ENCODE measurements at places on chromosomes 1 and 21. TPM values are rescaled to one million over a fixed set of nuclear protein-coding genes. Genes with fewer than 3 reads are reported as not detected.
A peak's percentile ranks its signal among the peaks of the same experiment; 100 is the strongest.

- H3K36me3 ChIP-seq: peaks cover 8% of the 10 kb centered on the region
- H3K27ac ChIP-seq: no peak overlapping the region
- peaks cover 86% of the 10 kb centered on the region for H3K4me1 ChIP-seq
- H3K4me3 ChIP-seq: no peak overlapping the region
Observed at GRCh38 chr1:8416881-8417280, 99.0 kb downstream of the SLC45A1 start.

DNA sequence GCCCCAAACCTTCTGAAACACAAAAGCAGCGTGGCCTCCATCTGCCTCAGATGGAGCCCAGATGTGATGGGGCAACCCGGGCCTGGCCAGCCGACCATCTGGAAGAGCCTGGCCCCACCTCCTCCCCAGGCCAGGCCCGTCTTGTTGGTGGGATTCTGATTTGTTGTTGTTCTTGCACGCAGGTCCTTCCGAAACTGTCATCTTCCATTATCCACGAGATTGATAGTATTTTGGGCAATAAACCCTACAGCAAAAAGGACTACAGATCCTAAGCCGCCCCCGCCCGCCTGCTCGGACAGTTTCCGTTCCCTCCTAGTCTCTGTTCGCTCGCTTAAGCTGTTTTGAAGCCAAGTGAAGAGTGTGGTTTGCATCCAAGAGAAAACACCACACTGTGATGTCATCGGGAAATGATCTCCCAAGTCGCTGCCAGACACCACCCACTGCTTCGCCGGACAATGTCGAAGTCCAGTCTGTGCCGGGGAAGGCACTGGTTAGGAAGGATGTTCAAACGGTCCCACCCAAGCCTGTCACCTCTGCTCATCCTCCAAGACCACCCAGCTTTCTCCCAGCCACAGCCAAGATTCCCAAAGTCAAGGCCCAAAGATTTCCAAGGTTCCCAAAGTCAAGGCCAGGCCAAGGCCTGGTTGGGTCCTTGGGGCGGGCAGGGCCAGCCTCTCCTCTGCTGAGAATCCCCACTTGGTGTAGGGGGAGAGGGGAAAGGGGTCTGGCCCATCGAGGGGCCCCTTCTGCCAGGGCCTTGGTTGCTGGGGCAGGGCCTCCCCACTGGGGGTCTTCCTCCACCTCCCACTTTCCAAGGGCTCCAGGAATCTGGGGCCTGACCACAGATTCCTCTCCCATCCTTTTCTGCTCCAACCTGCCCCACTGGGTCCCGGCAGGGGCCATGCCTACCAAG lies 52.9 kb downstream of the KCNAB2 start:
- H3K4me1 ChIP-seq: no peaks in the 10 kb centered on the region
- no peak overlapping the region for H3K27ac ChIP-seq
- H3K36me3 ChIP-seq: peaks cover 10% of the 10 kb centered on the region
- no peaks in the 10 kb centered on the region for H3K27me3 ChIP-seq
- no peak for DNase-seq
- H3K4me3 ChIP-seq: no peak overlapping the region

DNA sequence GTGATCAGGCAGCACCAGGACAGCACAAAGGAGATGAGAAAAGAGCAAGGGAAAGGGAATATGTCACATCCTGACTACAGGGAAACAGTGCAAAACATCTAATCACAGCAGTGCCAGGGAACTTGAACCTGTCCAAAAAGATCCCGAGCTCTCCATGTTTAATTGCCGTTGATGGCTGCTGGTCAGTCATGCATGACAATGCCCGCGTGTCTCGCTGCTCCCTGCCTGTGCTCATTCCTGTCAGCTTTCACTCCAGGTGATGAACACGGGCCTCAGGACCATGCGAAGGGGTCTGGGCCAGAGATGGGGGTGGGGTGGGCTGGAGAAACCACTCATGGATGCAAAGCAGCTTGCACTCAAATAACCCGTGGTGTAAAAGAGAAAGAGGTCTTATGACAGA lies 287.0 kb downstream of the GPATCH2 start:
- H3K27ac ChIP-seq: no peak overlapping the region
- H3K36me3 ChIP-seq: no peaks in the 10 kb centered on the region
- no peak for DNase-seq
- H3K27me3 ChIP-seq: no peaks in the 10 kb centered on the region
- no peaks in the 10 kb centered on the region for H3K4me1 ChIP-seq

DNA sequence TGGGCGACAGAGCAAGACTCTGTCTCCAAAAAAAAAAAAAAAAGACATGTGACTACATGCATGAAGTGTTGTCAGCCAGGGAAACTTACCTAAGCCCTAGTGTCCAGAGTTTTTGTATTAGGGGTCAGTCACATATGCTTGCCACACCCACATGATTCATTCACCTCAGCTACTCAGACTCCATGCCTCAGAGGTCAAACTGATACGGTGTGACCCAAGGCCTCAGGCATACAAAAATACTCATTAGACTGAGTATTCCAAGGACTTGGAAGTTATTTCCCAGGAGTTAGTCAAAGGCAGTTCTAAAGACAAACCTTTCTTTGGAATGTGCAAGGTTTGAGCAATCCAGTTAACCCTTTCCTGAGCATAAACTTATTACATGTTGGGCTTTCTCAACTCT lies 6.3 kb upstream of the TRIM33 start:
- no peak for DNase-seq
- no peak overlapping the region for H3K4me3 ChIP-seq
- H3K36me3 ChIP-seq: no peaks in the 10 kb centered on the region
- no peaks in the 10 kb centered on the region for H3K27me3 ChIP-seq

DNA sequence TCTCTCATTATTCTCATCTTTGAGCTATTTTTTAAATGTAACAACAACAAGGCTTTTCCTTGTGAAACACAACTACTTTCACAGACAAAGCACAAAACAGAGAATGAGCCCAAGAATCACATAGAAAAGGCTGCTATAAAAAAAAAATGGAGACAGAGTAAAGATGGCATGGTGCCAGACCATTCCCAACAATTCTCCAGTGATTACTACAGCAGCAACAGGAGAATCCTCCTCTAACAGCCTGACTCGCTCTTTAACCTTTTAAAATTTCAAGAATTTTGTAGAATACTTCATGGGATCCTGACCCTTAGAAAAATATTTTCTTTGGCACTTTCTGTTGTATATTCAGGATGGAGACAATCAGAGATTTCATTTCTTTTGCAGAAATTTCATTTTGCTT lies 3.8 kb upstream of the BCAS2 start:
- H3K27me3 ChIP-seq: no peaks in the 10 kb centered on the region
- no peaks in the 10 kb centered on the region for H3K36me3 ChIP-seq
- no peak for DNase-seq

DNA sequence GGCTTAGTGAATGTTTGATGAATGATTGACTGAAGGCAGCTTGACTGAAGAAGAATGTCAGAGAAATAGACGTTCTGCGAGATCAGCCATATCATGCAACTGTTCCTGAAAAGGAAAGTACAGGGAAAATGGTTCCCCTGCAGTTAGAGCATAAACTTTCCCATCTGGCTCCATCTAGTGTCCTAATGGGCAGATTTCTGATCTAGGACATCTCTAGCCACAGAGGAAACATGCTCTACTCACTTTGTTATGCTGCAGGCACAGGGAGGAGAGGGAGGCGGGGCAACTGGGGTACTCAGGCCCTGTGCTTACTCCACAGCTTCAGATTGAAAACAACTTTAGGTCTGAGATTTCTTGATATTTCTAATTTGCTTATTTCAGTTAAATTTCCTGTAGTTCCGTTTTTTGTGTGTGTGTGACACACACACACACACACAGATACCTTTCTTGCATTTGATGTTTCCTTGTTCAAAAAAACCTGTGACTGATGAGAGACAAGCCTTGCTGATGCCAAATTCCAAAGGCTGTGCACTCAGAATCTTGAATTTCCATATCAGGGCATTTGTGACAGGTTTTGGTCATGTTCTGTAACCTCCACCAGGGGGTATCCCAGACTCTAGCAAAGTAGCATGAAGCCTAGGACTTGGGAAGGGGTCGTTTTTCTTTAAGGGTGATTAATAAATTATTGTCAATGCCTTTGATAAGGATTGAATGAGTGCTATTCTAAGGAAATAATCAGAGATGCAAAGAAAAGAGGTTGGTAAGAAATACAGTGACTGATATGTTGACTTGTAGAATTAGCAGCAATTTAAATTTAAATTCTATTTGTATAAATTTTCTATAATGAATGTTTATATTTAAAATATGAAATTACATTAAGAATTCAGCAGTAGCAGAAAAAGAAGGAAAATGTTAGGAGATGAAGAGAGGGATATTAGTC lies 139.7 kb upstream of the BEND5 start:
- no peaks in the 10 kb centered on the region for H3K27me3 ChIP-seq
- DNase-seq: no peak
- no peaks in the 10 kb centered on the region for H3K36me3 ChIP-seq
- H3K27ac ChIP-seq: no peak overlapping the region
- no peaks in the 10 kb centered on the region for H3K4me1 ChIP-seq

- H3K27me3 ChIP-seq: no peaks in the 10 kb centered on the region
- no peak overlapping the region for H3K4me3 ChIP-seq
- H3K4me1 ChIP-seq: no peaks in the 10 kb centered on the region
- DNase-seq: no peak
- H3K27ac ChIP-seq: no peak overlapping the region
- H3K36me3 ChIP-seq: no peaks in the 10 kb centered on the region
Observed at GRCh38 chr1:57553666-57554065, 129.8 kb upstream of the DAB1 start.

GRCh38 chr1:40837601-40838000 lies 24.6 kb downstream of the CITED4 start:
- no peaks in the 10 kb centered on the region for H3K27me3 ChIP-seq
- H3K4me1 ChIP-seq: peaks cover 15% of the 10 kb centered on the region
- H3K4me3 ChIP-seq: no peak overlapping the region
- H3K27ac ChIP-seq: no peak overlapping the region
- DNase-seq: no peak

DNA sequence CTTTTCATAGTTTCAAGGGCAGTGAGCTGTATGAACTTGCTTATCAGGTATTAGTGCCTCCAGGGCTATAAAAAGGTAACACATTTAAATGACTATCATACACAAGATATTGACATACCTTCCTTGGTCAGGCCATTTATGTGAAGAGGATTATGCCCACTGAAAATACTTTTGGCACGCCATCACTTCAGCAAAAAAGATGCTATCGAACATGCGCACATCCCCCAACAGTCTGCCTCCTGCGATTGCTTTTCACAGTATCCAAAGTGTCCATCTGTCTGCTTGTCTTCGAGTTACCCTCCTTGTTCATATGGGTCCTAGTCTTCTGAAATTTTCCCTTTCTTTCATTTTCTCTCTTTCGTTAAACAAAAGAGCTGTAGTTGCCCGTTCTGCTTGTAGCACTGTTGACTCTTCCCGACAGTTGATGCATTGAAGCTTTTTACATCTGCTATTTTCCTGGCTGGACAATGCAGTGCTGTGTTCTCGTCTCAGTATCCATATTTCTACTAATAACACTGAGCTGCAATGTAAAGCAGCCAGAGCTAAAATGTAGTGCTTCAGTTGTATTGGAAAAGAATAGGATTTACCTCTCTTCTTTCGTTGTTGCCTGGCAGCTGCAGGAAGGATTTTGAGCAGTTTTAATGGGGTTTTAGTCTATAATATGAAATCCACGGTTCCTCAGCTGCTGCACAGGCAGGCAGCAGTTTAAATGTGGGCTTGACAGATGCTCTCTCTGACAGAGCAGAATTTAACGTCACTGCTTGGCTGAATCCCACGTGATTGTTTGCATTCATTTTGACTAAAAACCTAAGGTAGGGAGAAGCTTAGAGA lies at the start of gene B3GALT2:
B3GALT2 (minus strand) TSS at position 713 of the 831 bp plus-strand sequence. CDS start 5,051 bp downstream, outside the sequence.
- peak; percentile 48 for DNase-seq
- H3K27me3 ChIP-seq: no peaks in the 10 kb centered on the region

- H3K4me1 ChIP-seq: peaks cover 28% of the 10 kb centered on the region
- no peaks in the 10 kb centered on the region for H3K27me3 ChIP-seq
- peak overlapping the region; percentile 42 for H3K4me3 ChIP-seq
- no peaks in the 10 kb centered on the region for H3K36me3 ChIP-seq
- peak; percentile 68 for DNase-seq
Observed at GRCh38 chr1:35577071-35577998, 4.2 kb downstream of the TFAP2E start.

DNA sequence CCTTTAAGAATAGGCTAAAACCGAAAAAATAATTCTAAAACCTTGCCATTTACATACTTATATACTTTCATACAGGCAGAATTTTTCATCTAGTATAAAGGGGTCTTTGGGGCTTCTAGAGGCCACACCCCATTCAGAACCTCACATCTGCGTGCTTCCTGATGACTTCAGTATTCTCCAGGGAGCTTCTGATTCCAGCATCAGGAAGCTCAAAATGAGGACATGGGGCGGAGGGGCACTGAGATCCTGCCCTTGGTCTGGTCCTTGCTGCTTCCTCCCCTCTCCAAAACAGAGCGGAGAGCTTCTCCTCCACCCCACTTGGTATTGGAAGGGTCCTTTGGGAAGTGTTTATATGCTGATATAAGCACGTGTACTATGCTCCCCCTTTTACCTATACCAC lies 13.8 kb downstream of the PAX7 start:
- no peak overlapping the region for H3K27ac ChIP-seq
- H3K4me3 ChIP-seq: no peak overlapping the region
- H3K36me3 ChIP-seq: no peaks in the 10 kb centered on the region
- H3K4me1 ChIP-seq: peaks cover 19% of the 10 kb centered on the region
- no peak for DNase-seq

- DNase-seq: no peak
- H3K27me3 ChIP-seq: no peaks in the 10 kb centered on the region
- H3K36me3 ChIP-seq: no peaks in the 10 kb centered on the region
Observed at GRCh38 chr1:20792196-20792595, 5.1 kb upstream of the HP1BP3 start.

DNA sequence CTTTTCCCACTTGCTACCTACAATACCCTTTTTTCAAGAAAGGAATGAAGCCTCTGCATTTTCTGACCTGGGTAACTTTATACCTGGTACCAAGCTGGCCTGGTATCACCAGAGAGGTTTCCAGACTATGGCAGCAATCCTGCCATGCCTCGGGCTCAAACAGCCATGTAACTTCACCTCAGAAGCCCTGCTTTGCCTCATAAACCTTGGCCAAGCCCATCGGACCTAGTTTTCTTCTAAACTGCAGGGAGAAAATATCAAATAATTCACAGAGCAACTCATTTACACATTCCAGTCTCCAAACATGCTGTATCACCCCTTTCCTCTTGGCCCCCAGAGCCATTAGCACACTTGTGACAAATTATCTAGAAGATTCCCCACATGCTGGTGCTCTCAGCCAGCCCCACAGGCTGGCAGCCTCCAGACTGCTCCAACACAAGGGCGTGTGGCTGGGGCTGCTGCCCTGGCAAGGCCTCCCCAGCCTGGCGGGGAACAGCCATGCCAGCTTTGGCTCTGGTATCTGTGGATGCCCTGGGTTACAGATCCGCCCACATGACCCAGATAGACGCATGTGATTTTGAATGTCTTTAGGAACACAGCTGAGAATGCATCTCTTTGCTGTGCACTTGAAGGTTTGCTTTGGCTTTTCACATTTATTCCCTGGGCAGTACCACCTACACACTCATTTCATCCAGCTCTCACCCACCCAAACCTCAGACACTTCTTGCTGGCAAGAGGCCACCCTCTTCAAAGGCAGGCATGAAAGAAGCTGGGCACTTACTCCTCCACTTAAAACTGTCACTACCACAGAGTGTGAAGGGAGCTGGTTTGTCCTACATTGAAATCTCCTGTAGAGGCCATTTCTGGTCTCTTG lies 70.0 kb upstream of the BCAR3 start:
- H3K4me3 ChIP-seq: no peak overlapping the region
- no peaks in the 10 kb centered on the region for H3K27me3 ChIP-seq
- no peak for DNase-seq
- H3K4me1 ChIP-seq: no peaks in the 10 kb centered on the region
- H3K27ac ChIP-seq: no peak overlapping the region

The EFNA1 gene
- 1.2 TPM for total RNA-seq

The HSD3B2 gene
- total RNA-seq: not detected

The OR2T1 gene
- total RNA-seq: not detected

The UTS2 gene
- 0.61 TPM for total RNA-seq

The CRABP2 gene
- total RNA-seq: 0.55 TPM

The CCDC30 gene
- total RNA-seq: 7.0 TPM

Measured in CD4-positive, alpha-beta memory T cell (primary cell).